Omental fat pad (tissue), 4 donors: ENCODE measurements at places on chromosomes 5 and 9.

DNA sequence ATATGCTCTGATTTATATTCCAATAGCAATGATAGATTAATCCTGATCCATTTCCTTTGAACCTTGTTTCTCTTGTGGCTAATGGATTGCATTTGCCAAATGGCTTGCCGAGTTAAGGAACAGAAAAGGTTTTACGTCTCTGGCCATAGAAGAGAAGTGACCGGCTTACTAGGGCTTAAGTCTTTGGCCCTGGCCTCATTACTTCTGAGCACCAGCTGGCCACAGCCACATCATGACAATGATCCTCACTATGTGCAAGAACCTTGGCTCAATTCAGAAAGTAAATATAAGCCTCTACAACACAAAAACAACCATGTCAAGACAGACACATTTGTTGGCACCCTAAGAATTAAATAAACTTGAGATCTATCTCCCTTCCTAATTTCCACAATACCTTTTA lies 46.1 kb downstream of the ZNF608 start:
- no peak for DNase-seq

DNA sequence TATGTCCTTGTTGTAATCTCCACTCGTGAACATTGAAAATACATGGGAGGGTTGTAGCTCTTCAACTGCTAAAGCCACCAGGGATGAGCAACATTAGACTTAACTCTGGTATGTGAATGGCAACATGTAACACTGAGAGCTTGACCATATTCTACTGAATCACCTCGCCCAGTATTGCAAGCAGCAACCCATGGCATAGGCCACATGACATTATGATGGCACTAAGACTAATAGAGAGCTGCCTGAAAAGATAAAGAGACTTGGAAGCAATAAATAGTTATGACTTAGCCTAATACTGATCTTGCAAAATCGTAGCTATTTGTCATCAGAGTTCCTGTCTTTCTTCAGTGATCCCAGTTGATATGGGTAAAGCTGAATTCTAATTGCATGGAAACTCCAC lies 108.4 kb upstream of the NREP start:
- no peak for DNase-seq

DNA sequence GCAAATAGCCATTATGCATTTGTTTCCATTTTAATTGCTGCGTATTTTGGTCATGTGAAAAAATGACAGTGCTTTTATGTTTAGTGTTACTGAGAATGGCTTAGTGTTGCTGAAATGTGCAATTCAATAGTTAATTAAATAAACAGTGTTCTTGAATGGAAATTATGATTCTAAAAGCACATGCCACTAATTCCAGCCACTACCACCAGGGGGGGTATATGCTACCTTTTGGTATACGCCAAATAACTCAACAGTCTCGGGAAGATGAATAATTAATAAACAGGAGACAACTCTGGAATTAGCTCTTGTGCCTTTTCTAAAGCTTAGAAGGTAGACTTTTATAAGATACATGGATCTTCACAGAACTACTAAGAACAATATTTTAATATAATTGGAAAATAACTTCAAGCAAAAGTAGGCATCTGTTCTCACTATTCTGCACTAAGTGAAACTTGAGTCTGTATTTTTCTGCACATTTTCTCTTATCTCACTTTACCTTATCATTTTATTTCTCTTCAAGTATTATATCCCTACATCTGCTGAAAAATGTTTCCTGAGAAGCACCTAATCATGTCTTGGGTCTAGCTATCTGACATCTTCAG lies 83.5 kb upstream of the MINAR2 start:
- DNase-seq: peak; percentile 44

DNA sequence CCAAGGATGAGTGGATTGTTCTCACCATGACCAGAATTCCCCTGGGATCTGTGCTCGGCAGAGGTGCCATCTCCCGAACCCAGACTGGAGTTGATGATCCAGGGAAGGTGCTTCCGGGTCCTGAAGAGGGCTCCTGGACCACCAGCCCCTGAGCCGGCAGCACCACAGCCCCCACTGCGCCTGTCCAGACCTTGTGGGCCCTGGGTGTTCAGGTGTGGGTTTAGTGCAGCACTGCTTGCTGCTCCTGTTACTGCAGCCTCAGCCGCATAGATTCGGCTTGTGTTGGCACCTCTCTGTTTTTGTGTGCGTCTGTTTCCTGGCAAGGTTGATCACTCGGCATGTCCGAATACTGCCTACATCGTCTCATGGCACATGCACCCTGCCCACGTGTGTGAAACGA lies 16.3 kb upstream of the NPM1 start:
- no peak for DNase-seq

- DNase-seq: peak; percentile 36
Measured at GRCh38 chr5:134003817-134004625, 754 bp downstream of the VDAC1 start.

DNA sequence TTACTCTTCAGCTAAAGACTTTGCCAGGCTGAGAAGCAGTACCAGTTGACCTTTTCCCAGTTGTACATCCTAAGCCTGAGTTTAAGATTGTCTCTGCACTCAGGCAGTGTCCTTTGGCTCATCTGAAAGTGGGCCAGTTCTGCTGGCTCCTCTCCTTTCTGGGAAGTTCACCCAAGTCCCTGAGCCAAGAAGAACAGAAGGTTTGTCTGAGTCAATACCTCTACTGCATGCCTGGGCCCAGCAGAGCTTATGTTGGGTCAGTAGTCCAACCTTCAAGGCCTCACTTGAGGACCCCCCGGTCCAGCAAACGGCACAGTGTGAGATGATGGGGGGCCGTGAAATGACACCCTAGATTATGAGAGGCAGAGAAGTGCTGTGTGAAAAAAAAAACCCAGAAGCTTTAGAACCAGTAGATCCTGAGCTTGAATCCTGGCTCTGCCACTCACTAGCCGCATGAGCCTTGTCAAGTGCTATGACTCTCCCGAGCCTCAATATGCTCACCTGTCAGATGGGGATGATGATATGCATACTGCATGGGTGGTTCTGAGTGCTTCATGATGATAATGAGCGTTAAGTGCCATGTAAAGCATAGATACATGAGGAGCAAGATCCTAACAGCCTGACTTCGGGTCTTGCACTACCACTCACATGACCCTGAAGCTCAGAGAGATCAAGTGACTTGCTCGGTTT lies 156.0 kb downstream of the MACROH2A1 start:
- no peak for DNase-seq

DNA sequence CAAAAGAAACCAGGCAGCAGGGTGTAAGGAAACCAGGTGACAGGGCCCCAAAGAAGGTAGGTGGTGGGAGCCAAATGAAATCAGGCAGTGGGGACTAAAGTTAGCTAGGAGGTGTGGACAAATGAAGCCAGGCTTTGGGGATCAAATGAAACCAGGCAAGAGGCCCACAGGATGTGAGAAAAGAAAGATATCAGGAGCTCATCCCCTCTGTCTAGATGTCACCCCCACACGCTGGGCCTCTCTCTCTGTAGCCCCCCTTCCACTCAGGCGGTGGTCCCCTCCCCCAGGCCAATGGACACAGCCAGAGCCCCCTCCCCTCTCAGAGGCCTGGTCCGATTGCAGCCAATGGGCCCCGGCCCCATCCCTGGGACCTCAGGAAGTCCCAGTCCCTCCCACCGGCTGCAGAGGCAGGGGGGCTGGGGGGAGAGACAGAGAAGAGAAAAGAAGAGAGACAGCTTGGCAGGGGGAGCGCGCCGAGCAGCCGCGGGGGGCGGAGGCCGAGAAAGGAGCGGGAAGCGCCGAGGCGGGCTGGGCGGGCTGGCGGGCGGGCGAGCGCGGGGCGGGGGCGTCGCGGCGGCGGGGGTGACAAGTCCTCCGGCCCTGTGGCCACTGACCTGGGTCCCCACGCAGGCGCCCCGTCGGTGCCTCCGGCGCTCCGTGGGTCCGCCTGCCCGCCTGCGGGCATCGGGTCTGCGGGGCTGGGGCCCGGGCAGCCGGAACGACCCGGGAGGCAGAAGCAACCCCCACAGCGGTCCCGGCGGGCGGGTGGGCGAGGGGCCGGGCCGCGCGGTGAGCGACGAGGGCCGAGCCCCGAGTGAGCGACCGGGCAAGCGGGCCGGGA lies 11.9 kb downstream of the CNTFR start:
- no peak for DNase-seq
